DND-41 (cell line): ENCODE measurements at places on chromosomes 5 and 9.
A peak's percentile ranks its signal among the peaks of the same experiment; 100 is the strongest.

- no peaks in the 10 kb centered on the region for H3K27me3 ChIP-seq
- no peaks in the 10 kb centered on the region for H3K36me3 ChIP-seq
- H3K4me1 ChIP-seq = peaks cover under 1% of the 10 kb centered on the region; the same call in 1 of the 2 replicates
- H3K4me3 ChIP-seq = no peak overlapping the region
- no peak overlapping the region for H3K27ac ChIP-seq
These were observed 13.5 kb downstream of the B4GALT1 start for GRCh38 chr9:33153666-33154065.

GRCh38 chr5:122877518-122877917, 32.1 kb downstream of the SNX24 start:
- no peaks in the 10 kb centered on the region for H3K4me1 ChIP-seq
- no peak overlapping the region for H3K27ac ChIP-seq
- DNase-seq = no peak
- peaks cover 2% of the 10 kb centered on the region for H3K27me3 ChIP-seq
- H3K4me3 ChIP-seq = no peak overlapping the region

GRCh38 chr5:132692632-132692967, 18.8 kb downstream of the IL4 start:
- no peaks in the 10 kb centered on the region for H3K27me3 ChIP-seq
- no peak for DNase-seq
- H3K4me1 ChIP-seq = peaks cover 26% of the 10 kb centered on the region
- no peak overlapping the region for H3K4me3 ChIP-seq
- peaks cover 13% of the 10 kb centered on the region; the same call in 1 of the 2 replicates for H3K36me3 ChIP-seq
- H3K27ac ChIP-seq = no peak overlapping the region

- no peak overlapping the region for H3K27ac ChIP-seq
- H3K27me3 ChIP-seq = no peaks in the 10 kb centered on the region
These were observed 54.4 kb downstream of the DOCK2 start for GRCh38 chr5:169691471-169691870.

DNA sequence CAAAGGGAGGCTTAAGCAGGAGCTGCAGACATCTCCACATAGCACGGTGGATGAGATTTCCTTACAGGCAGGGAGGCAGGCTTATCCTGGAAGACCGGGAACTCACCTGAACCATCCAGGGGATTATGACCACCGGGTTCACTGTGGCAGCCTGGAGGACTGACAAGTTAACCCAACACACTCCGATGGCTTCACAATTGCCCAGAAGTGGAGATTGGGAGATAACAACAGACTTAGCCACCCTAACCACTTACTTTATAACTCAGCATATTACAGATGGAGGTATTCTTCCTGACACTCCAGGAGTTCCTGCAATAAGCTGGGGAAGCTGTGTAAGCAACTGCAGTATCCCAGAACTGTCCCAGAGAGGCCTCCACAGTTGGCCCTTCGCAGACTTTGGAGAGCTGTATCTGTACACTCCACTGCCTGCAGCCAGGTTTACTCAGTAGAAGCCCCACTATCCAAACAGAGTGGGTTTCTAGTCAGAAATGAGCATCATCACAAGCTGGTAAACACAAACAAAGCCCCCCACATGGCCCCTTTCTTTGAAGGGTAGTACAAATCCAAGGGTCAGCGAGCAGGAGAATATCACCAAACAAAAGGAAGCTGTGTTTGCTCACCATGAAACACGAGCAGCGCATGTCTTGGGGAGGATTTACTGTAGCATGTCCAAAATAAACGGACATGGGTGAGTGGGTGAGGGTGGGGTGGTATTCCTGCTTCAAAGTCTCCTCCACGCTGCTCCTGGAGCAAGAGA, 462.2 kb downstream of the RASEF start:
- DNase-seq = no peak
- no peaks in the 10 kb centered on the region for H3K4me1 ChIP-seq
- H3K4me3 ChIP-seq = no peak overlapping the region
- no peaks in the 10 kb centered on the region for H3K36me3 ChIP-seq
- H3K27me3 ChIP-seq = no peaks in the 10 kb centered on the region

GRCh38 chr9:132878695-132879456, at the start of gene SPACA9:
TSS of gene SPACA9 (plus strand) at chr9:132878898. CDS start at chr9:132883948, 5,050 bp downstream.
- DNase-seq = peak; percentile 45
- H3K27me3 ChIP-seq = no peaks in the 10 kb centered on the region
- no peaks in the 10 kb centered on the region; the same call in 1 of the 2 replicates for H3K36me3 ChIP-seq
- H3K27ac ChIP-seq = peak within 1 kb of the TSS; percentile 68

DNA sequence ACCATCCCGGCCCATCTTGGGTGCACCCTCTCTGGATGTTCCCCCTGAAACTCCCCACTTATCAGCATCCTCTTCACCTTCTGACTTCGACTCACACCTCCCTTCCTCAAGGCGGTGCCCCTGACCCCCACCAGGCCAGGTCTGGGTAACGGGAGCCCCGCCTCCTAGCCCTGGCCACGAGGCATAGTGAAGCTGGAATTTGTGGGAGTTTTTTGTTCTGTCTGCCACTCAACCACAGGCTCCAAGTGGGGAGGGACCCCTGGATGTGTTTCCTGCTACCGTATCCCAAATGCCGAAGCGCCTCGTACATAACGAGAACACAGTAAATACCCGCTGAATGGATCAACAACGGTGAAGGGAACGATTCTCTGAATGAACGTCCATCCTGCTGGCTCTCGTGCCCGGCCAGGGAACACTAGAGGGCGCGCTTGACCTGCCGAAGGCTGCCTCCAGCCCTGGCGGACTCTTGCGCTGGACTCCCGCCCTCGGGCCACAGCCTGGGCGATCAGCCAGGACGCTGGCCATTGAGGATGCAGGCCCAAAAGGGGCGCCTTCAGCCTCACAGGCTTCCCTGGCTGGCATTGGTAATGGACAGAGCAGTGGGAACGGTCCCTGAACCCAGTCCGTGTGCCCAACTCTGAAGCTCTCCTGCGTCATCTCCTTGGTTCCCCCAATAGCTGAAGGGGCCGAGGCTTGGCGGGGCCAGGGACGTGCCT, 47.3 kb upstream of the PHYKPL start:
- no peaks in the 10 kb centered on the region for H3K36me3 ChIP-seq
- peak; percentile 58 for DNase-seq
- no peaks in the 10 kb centered on the region for H3K27me3 ChIP-seq
- no peak overlapping the region for H3K4me3 ChIP-seq
- no peak overlapping the region for H3K27ac ChIP-seq

DNA sequence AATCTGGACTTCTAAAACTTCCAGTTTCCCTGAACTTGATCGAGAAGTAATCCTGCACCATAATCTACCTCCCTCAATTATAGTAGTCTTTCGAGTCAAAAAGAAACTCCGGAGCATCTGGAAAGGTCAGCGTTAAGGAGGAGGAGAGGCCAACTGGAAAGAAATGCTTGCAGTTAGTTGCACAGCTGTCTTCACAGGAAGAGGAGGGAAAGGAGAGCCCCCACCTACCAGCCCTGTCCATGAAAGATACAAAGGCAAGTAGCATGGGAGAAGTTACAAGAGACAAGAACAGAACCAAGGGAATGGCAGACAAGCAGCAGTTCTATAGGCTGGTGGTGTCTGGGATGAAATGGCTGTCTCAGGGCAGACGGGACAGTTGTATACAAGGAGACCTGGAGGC, 170.6 kb downstream of the RAB3C start:
- no peak overlapping the region for H3K27ac ChIP-seq
- H3K36me3 ChIP-seq = no peaks in the 10 kb centered on the region
- no peak for DNase-seq
- H3K4me1 ChIP-seq = no peaks in the 10 kb centered on the region
- H3K4me3 ChIP-seq = no peak overlapping the region
- no peaks in the 10 kb centered on the region for H3K27me3 ChIP-seq

GRCh38 chr5:168434001-168434400, 52.3 kb upstream of the RARS1 start:
- no peaks in the 10 kb centered on the region for H3K36me3 ChIP-seq
- H3K27me3 ChIP-seq = peaks cover 15% of the 10 kb centered on the region
- no peak overlapping the region for H3K27ac ChIP-seq
- DNase-seq = no peak
- H3K4me1 ChIP-seq = no peaks in the 10 kb centered on the region

- no peaks in the 10 kb centered on the region for H3K36me3 ChIP-seq
- no peak overlapping the region for H3K27ac ChIP-seq
- no peak overlapping the region for H3K4me3 ChIP-seq
- no peaks in the 10 kb centered on the region for H3K4me1 ChIP-seq
- DNase-seq = no peak
- H3K27me3 ChIP-seq = no peaks in the 10 kb centered on the region
These were observed 75.9 kb downstream of the SPRY4 start for GRCh38 chr5:142248853-142249462.

GRCh38 chr9:89606049-89606623, 1.3 kb downstream of the GADD45G start:
- no peaks in the 10 kb centered on the region for H3K36me3 ChIP-seq
- no peak for DNase-seq
- H3K4me3 ChIP-seq = no peak overlapping the region
- H3K27ac ChIP-seq = no peak overlapping the region
- H3K27me3 ChIP-seq = peaks cover 23% of the 10 kb centered on the region

DNA sequence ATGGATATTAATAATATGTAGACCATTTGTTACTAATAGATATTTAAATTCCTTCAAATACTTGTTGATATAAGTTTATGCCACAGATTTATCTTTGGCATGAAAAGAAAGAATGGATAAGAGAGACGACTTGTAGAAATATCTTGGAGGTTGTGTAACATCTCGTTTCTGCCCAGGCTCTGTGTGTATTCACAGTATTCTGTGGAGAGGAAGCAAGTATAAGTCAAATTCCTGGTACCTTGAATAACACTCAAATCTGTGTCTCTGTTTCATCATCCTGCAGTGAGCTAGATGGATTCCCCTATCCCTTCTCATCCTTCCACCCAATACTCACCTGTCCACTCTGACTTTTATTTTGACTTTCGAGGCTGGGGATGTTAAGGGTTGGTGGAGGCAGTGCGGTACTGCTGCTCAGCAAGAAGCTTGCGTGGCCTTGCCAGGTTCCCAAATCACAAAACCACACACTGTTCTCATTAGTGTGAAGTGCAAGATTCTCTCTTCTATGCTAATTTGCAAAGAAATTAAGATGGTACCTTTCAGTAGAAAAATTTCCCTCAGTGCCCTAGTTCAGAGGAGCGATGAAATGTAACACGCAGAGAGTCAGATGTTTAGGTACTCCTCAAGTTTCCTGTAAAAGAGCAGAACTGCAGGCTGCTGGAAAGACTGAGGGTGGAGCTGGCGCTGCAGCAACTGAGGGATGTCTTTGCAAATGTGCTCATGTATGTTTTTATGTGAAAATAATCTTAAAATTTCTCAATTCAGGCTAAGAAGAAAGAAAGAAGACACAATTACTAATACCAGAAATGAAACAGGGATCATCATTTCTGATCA, 42.6 kb upstream of the ANKRD18A start:
- no peak overlapping the region for H3K27ac ChIP-seq
- H3K36me3 ChIP-seq = no peaks in the 10 kb centered on the region
- H3K4me1 ChIP-seq = no peaks in the 10 kb centered on the region
- DNase-seq = no peak
- H3K4me3 ChIP-seq = no peak overlapping the region

- peaks cover 11% of the 10 kb centered on the region for H3K4me1 ChIP-seq
- DNase-seq = peak; percentile 71
- no peak overlapping the region for H3K27ac ChIP-seq
- H3K36me3 ChIP-seq = no peaks in the 10 kb centered on the region
- H3K27me3 ChIP-seq = peaks cover 2% of the 10 kb centered on the region
- no peak overlapping the region for H3K4me3 ChIP-seq
These were observed 280.1 kb downstream of the HSPA4 start for GRCh38 chr5:133331941-133332340.

DNA sequence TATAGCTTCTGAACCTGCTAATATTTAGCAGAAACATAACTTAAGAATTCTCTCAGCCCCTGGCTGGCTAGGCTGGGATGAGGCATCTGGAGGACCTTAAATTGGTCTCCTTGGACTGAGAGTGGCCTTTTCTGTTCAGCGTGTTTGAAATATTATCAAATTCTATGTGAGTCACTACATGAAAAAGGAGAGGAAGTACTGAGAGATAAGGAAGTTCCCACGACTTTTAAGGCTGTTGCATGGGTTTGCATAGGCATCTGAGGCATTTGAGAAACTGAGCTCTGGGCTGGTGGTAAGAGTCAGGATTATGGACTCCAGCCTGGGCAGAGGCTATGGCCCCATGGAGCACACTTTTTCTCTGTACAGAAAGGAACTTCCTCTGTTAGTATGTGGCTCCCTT, 816.2 kb upstream of the GRAMD2B start:
- no peak overlapping the region for H3K4me3 ChIP-seq
- H3K27me3 ChIP-seq = no peaks in the 10 kb centered on the region
- H3K27ac ChIP-seq = no peak overlapping the region
- no peak for DNase-seq
- H3K36me3 ChIP-seq = no peaks in the 10 kb centered on the region

GRCh38 chr9:1001838-1002237, 25.4 kb downstream of the DMRT3 start:
- H3K36me3 ChIP-seq = no peaks in the 10 kb centered on the region
- no peak overlapping the region for H3K4me3 ChIP-seq
- no peak overlapping the region for H3K27ac ChIP-seq
- DNase-seq = no peak
- no peaks in the 10 kb centered on the region for H3K4me1 ChIP-seq
- H3K27me3 ChIP-seq = no peaks in the 10 kb centered on the region

DNA sequence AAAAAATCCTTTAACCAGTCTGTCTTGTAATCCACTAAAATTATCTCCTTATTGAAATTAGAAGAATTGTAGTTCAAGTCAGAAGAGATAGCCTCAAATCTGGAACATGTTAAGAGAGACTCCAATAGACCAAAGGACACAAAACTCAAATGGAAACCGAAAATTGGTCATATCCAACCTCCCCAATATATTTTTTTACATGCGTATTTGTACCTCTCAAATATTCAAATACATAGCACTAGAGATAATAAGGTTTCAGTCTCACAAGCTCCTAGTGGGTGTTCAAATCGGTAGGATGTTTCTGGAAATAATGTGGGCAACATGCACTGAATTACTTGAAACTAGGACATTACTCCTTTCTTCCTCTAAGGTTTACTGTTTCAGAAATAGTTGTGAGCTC, 33.5 kb downstream of the EPB41L4A start:
- H3K4me1 ChIP-seq = no peaks in the 10 kb centered on the region
- no peaks in the 10 kb centered on the region for H3K36me3 ChIP-seq
- no peaks in the 10 kb centered on the region for H3K27me3 ChIP-seq
- DNase-seq = no peak

- peaks cover 9% of the 10 kb centered on the region for H3K36me3 ChIP-seq
- no peak overlapping the region for H3K27ac ChIP-seq
- H3K4me1 ChIP-seq = no peaks in the 10 kb centered on the region
- no peaks in the 10 kb centered on the region for H3K27me3 ChIP-seq
- DNase-seq = no peak
- no peak overlapping the region for H3K4me3 ChIP-seq
These were observed 27.2 kb downstream of the ATP6V0E1 start for GRCh38 chr5:173010547-173011464.

DNA sequence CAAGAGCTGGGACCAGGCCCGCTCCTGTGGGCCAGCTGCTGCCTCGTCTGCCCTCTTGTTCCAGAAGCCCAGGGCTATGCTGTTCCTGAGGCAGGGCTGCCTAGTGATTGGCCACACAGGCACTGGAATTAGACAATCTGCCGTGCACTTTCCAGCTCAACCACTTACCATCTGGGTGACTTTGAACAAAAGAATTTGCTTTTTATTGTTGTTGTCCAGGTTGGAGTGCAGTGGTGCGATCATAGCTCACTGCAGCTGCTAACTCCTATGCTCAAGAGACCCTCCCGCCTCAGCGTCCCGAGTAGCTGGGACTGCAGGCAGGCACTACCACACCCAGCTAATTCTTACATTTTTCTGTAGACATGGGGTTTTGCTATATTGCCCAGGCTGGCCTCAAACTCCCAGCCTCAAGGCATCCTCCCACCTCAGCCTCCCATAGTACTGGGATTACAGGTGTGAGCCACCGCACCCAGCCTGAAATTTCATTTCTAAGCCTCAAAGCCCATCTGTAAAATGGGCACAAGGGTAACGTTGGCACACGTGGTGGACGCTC, 1.2 kb upstream of the NEK6 start:
- DNase-seq = no peak
- no peak overlapping the region for H3K27ac ChIP-seq
- H3K27me3 ChIP-seq = no peaks in the 10 kb centered on the region
- H3K36me3 ChIP-seq = no peaks in the 10 kb centered on the region
- H3K4me3 ChIP-seq = no peak overlapping the region
